ENCODE measurements at places on chromosomes 1 and 21.
A peak's percentile ranks its signal among the peaks of the same experiment; 100 is the strongest.

- no peak for DNase-seq
Observed at GRCh38 chr1:113677250-113678158, 81.8 kb downstream of the PHTF1 start.

DNA sequence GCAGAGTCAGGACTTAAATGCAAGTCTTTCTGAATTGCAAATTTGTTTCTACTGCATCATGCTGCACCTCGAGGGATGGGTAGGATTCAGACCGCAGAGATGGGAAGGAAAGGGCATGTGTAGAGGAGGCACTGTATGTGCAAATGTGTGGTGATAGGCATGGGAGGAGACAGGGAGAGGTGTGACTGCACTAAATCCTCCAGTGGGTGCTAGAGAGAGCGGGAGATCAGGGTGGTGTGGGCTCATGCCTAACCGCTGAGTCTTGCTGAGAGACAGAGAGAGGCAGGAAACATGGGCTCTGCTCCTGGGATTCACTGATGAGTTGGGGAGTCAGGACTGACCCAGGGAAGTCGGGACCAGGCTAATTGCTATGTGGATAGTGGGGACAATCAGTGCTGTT, 61.1 kb downstream of the PTPRU start:
- no peak for DNase-seq

- DNase-seq: no peak
Observed at GRCh38 chr1:240029418-240029817, 62.3 kb upstream of the FMN2 start.

- no peak for DNase-seq
Observed at GRCh38 chr21:38756746-38757145, 49.0 kb upstream of the ETS2 start.

DNA sequence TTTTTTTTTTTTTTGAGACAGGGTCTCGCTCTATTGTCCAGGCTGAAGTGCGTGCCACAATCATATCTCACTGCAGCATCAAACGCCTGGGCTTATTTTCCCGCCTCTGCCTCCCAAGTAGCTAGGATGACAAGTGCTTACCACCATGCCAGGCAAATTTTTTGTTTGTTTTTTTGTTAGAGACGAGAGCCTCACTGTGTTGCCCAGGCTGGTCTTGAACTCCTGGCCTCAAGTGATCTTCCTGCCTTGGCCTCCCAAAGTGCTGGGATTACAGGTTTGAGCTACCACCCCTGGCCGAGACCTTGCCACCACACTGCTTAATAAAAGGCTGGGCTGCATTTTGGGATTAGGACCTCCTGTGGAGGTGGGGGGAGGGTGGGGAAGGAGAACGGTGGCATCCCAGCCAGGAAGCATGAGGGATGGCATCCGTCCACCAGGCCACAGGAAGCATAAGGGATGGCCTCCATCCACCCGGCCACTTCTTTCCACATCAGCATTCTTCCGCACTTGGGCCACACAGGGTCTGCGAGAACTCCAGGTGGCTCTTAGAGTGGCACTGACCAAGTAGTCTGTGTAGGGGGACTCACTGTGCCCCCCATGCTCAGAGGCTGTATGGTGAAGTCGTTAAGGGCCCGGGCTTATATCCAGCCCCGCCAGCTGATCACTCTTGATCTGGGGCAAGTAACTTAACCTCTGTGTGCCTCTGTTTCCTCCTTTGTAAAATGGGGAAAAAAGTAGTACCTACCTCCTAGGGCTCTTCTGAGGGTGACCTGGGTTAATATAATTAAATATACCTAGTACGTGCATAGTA, 75.0 kb downstream of the GALNT2 start:
- DNase-seq: no peak

DNA sequence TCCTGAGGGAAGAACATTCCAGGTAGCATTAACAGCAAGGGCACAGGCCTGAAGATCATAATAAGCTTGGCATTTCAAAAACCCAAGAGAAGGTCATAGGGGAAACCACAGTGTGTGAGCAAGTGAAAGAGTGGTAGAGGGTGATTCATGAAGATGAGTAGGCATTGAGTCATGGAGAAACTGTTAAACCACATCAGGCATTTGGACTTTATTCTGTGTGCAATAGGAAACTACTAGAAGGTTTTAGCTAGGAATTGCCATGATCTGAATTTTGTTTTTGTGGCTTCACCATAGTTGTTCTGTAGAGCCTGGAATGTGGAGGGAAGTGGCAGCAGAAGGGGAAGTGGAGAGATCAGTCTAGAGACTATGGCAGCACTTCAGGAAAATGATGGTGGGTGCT, 359.0 kb upstream of the PTBP2 start:
- no peak for DNase-seq

GRCh38 chr1:19003371-19004290, 47.2 kb upstream of the IFFO2 start:
- DNase-seq: no peak

DNA sequence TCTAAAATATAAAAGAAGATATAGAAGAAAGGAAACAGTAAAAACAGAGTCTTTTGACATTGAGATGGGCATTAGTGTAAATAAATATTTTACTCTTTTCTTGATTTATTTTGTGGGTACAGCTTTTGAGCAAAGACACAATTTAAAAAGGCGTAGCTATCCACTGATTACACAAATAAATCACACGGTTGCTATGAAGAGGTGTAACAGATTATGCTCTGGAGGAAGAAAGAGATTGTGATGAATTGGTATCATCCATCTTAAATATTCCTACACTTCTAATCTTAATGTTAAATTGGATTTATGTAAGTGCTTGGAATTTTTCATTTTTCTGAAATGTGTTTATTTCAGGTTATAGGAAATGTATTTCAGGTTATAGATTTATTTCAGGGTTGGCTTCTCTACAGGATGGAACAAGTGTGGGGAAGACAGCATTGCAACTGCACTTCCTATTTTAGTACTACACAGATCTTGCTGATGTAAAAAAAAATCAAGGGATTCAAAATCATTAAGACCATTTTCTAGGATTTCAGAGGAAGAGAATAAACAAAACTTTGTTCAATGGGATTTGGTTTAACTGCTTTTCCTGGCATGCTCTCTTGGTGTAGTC, 15.3 kb downstream of the XCL1 start:
- no peak for DNase-seq

GRCh38 chr1:110783292-110783918, 89.5 kb upstream of the CD53 start:
- DNase-seq: peak; percentile 46

DNA sequence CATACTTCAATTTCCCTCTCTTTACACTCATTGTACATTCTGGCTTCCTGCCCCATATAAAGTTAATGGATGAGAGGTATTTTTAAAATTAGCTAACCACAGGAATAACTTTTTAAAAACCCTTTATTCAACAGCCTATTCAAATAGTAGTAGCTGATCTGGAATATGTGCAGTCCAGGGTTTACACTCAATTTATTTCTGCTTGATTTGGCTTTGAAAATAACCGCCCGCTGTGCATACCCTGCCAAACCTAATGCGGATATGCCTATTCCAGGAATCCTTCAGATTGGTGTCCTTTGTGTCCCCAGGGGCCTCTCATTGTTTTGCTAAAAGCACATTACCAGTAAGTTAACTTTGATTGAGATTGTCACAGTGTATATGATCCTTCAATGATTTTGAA, 1686.2 kb downstream of the PLA2G4A start:
- no peak for DNase-seq

DNA sequence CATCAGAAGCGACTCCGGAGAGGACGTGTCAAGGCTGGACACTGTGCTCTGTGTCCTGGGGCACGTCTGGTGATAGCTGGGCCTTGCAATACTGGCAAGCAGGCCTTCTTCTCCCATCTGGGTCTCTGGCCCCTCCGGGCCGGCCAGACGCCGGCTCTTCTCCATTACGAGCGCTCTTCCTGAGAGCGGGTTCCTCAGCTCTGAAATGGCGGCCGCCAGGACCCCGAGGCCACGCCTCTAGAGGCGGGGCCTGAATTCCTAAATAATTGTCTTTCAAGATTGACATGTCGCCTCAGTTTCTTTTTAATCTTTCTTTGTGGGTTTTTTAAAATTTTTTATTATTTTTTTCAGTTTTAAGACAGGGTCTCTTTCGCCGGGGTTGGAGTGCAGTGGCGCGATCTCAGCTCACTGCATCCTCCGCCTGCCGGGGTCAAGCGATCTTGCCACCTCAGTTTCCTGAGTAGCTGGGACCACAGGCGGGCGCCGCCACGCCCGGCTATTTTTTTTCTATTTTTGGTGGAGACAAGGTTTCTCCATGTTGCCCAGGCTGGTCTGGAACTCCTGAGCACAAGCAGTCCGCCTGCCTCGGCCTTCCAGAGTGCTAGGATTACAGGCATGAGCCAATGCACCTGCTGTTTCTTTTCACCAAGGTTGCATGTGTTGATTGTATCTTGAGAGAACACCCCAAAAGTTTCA, 9.2 kb downstream of the RNF2 start:
- no peak for DNase-seq

- DNase-seq: no peak
Observed at GRCh38 chr1:11984576-11984975, 4.3 kb downstream of the MFN2 start.

DNA sequence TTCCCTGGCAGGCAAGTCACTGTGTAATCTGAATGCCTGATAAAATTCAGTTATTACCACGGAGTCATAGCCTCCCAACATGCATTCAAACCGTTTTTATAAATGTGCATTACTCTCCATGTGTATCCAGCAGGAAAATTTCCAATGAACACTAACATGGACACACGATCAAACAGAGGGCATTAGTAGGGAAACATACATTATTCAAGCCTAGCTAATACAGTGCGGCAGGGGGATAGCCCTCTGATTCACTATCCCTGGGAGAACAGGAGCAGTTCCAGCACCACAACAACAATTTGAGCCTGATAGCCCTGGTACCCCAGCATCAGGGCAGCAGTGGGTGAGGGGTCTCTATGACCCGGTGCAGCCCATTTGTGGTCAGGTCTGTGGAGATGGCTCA, 35.8 kb upstream of the HMGB4 start:
- no peak for DNase-seq

GRCh38 chr1:18972531-18972930, 16.1 kb upstream of the IFFO2 start:
- no peak for DNase-seq

GRCh38 chr1:160409486-160409885, 9.1 kb downstream of the VANGL2 start:
- no peak for DNase-seq

GRCh38 chr21:44658541-44658910, 794 bp downstream of the KRTAP12-3 start:
- no peak for DNase-seq

DNA sequence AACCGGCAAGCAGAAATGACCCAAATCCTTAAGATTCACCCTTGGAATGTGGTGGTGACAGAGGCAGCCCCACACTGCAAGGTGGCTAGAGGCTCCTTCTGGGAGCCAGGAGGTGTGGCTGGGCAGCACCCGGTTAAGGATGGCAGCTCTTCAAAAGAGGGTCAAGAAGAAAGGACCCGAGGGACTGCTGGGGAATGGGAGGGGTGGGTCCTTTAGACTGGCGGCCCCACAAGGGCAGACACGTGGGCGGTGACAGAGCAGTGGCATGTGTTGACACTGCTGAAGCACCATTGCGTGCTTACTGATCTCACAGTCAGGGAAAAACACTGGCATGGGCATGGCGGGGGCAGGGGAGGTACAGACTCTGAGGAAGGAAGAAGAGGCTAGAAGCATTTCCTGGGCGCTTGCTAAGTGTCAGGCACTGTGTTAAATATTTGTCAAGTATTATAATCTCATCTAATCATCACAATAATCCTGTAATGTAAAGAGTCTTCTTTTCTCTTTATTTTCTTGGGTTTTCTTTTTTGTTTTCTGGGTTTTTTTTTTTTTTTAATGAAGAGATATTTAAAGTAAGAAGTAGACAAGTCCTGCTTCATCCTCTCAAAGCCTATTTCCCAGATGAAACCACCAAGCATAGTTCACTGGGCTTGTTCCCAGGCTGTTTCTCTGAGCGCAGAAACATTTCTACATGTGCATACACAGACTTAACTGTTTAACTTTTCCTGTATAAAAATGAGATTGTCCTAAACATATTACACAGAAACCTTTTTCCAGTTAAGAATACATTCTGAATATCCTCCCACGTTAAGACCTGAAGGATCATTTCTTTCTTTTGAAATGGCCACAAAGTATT, 165.8 kb upstream of the EDN2 start:
- peak; percentile 78 for DNase-seq

DNA sequence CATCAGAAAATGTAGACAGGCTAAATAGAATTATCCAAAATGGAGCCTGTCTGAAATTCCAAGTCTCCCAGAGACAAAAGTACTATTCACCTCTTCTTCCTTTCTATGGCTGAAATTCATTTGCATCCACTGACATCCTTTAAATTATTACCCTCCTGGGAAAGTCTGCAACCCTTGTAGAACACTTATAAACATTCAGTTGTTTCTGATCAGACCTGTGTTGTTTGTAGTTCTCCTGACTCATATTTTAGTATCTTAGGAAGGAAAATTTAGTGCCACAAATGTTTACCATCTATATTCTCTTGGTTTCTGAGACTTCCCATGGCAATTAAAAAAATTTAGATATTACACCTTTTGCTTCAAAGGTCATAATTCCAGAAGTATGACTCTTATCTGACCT, 69.6 kb upstream of the C1orf105 start:
- DNase-seq: no peak

DNA sequence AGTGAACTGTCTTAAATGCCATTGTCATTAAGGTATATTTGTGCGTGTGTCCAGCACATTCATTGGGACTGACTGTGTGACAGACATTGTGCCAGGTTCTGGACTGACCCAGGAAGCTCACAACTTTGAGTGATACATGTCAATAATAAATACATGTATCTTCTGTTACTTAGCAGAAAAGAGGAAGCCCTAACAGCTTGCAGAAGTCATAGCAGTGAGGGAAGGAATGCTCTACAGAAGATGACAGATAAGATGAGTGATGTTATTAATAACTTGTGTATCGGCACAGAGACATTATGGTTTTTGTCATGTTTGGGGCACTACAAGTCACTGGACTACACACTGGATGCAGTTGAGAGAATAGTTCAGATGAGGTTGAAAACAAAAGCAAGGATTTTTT, 1.2 kb upstream of the SRSF11 start:
- no peak for DNase-seq

GRCh38 chr1:240649733-240650721, 38.1 kb upstream of the GREM2 start:
- no peak for DNase-seq

- no peak for DNase-seq
Observed at GRCh38 chr1:107342316-107342715, 201.5 kb downstream of the NTNG1 start.

- no peak for DNase-seq
Observed at GRCh38 chr1:151401125-151401788, 1.9 kb downstream of the PSMB4 start.

GRCh38 chr1:206684478-206685333, at the start of gene MAPKAPK2:
MAPKAPK2 (plus strand) TSS chr1:206684905; CDS start chr1:206685230, 325 bp downstream.
- DNase-seq: peak; percentile 88

DNA sequence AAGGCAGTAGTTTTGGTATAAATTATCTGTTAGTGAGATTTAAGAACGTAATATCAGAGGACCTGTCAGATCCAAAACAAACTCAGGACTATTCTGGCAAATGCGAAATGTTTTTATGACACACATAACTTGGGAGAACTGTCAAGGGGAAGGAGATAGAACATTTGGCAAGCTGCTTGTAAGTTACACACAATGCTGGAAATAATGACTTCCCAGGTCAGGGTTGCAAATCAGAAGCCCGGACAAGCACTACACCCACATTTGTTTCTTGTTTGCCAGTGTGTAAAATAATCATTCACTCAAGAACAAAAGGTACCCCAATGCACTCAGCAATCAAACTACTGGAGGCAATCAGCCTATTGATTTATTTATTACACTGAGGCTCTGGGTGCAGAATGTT, 354.7 kb downstream of the KCNH1 start:
- DNase-seq: no peak

- DNase-seq: no peak
Observed at GRCh38 chr1:89973471-89974127, 21.3 kb upstream of the ZNF326 start.

- no peak for DNase-seq
Observed at GRCh38 chr1:163147019-163147418, 55.7 kb downstream of the RGS5 start.

Data from lower lobe of right lung (tissue), 2 donors.